ENCODE measurements at places on chromosomes 11 and 22.
A peak's percentile ranks its signal among the peaks of the same experiment; 100 is the strongest.

GRCh38 chr11:71340086-71340606, 87.8 kb upstream of the SHANK2 start:
- DNase-seq: no peak

GRCh38 chr11:129286813-129287212, 88.8 kb upstream of the BARX2 start:
- DNase-seq: no peak

- no peak for DNase-seq
Observed at GRCh38 chr11:119371778-119372182, 9.7 kb downstream of the USP2 start.

GRCh38 chr22:35781898-35782297, 64.2 kb downstream of the APOL5 start:
- no peak for DNase-seq

DNA sequence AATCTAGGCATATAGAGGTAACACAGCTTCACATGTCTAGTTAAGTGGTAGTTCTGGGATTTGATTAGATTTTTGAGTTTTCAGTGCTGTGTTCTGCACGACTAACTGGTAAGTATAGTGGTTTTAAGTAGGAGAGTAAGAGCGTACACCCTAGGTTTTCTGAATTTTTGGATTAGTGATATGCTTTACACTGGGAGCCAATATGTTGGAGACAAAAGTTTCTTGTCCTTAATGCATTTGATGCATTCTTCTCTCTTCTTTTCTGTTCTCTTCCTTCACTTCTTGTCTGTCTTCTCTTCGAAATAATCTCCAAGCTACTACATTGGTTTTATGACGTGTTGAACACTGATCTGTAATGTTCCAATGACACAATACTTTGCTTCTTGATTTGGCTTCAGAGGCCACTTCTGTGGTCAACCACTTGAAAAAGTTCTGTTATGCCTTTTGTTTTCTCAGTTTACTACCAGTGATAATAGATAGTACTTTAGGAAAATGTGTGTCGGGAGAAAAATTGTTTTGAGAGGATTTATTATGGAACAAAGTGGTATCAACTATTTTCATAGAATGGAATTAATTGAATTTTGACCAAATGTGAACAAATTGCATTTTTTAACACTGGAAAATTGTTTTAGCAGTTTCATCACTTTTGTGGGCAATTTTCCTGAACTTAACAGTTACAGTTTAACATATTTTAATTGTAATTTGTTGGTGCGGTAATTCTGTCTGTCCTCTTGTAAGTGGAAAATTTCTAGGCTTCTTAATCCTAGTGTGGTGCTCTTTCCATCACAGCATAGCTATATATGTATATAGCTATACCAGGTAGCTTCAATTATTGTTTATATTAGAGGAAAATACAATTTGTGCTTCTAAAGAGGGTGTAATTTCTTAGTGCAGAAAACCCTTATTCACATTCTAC, 2.6 kb downstream of the PDE3B start:
- peak; percentile 50 for DNase-seq

DNA sequence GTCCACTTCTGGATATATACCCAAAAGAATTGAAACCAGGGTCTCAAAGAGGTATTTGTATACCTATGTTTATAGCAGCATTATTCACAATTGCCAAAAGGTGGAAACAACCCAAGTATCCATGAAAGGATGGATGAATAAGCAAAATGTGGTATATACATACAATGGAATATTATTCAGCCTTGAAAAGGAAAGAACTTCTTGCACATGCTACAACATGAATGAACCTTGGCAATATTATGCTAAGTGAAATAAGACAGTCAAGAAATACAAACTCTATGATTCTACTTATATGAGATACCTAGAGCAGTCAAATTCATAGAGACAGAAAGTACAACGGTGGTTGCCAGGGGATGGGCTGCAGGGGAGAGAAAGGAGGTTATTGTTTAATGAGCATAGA, 21.6 kb upstream of the PAK1 start:
- DNase-seq: no peak

GRCh38 chr11:64690235-64690634, 32.8 kb downstream of the NRXN2 start:
- DNase-seq: no peak

GRCh38 chr11:2942872-2943710, 13.9 kb upstream of the PHLDA2 start:
- DNase-seq: no peak

DNA sequence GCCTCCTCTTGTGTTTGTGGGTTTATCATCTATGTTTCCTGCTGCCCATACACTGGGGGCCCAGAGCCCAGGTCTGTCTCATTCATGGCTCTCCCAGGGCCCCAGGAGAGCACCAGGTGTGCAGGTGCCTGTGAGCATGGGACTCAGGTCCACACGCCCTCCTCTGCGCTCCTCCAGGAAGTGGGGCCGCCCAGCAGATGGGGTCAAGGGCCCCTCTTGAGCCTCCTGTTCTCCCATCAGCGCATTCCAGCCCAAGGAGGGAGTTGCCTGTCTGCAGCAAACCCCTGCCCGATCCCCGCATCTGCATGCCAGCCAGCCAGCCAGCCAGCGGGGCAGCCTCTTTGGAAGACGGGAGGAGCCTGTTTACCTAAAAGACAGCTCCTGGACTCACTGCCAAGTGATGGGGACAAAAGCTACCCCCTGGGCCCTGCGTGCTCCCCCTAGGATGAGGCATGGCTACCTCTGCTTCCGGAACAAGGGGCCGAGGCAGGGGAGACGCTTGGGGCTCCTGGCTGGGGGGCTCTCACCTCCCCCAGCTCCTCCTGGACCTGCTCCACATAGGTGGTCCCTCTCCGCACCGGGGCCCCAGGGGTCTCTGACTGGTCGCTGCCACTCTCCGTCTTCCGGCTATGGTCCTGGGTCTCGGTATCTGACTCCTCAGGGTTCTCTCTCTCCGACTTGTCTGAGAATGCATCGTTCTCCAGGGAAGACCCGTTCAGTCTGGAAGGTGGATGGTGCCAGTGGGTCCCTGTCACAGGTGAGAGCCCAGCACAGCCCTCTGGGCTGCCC, 49.7 kb upstream of the CARS1 start:
- peak; percentile 6 for DNase-seq

GRCh38 chr11:9660886-9661285, 3.0 kb upstream of the SWAP70 start:
- peak; percentile 30 for DNase-seq

GRCh38 chr11:44992774-44993173, 42.1 kb upstream of the TP53I11 start:
- no peak for DNase-seq

DNA sequence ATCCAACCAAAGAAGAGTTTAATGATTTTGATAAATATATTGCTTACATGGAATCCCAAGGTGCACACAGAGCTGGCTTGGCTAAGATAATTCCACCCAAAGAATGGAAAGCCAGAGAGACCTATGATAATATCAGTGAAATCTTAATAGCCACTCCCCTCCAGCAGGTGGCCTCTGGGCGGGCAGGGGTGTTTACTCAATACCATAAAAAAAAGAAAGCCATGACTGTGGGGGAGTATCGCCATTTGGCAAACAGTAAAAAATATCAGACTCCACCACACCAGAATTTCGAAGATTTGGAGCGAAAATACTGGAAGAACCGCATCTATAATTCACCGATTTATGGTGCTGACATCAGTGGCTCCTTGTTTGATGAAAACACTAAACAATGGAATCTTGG, 23.9 kb downstream of the KDM4D start:
- no peak for DNase-seq

DNA sequence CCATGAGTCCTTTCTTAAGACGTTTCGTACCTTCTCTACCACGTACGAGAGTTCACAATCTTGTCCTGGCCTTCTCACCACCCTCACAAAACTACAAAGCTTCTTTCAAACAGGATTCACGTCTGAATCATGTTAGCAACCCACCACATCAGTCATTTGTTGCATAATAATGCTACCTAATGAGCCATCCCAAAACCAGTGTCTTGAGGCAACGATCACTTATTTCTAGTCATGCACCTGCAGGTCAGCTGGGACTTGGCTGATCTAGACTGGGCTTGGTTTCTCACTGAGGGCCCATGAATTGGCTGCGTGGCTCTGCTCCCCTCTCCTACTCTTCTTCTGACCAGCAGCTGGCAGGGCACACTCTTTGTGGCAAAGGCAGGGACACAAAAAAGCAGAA, 28.3 kb downstream of the LARGE1 start:
- no peak for DNase-seq

- no peak for DNase-seq
Observed at GRCh38 chr11:63764340-63764678, 4.3 kb downstream of the ZFTA start.

DNA sequence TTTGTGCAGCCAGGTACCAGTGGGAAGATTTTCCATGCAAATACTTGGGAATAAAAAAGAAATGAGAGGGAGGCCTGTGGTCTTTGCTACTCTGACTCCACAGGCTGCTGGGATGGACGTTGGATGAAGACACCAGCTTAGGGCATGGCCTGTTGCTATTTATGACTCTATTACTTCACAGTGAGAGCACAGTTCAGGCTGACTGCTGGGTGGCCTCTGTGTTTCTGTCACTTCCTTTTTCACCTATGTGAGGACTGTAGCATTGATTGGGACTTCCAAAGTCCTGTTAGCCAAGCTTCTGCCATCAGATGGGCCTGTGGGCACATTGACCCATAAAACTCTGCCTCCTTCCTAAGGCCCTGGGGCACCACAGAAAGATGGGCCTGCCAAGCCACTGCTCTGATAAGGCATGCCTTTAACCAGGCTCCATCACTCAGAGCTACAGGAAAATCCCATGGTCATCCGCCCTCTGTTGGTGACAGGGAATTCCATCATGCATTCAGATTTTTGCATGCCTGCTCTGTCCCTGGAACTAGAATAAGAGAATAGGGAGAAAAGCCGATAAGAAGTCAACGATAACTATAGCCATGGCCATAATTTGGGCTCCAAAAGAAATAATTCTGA, 64.6 kb downstream of the KCNJ1 start:
- DNase-seq: no peak

- peak; percentile 46 for DNase-seq
Observed at GRCh38 chr22:31148953-31149627, 8.8 kb upstream of the PLA2G3 start.

DNA sequence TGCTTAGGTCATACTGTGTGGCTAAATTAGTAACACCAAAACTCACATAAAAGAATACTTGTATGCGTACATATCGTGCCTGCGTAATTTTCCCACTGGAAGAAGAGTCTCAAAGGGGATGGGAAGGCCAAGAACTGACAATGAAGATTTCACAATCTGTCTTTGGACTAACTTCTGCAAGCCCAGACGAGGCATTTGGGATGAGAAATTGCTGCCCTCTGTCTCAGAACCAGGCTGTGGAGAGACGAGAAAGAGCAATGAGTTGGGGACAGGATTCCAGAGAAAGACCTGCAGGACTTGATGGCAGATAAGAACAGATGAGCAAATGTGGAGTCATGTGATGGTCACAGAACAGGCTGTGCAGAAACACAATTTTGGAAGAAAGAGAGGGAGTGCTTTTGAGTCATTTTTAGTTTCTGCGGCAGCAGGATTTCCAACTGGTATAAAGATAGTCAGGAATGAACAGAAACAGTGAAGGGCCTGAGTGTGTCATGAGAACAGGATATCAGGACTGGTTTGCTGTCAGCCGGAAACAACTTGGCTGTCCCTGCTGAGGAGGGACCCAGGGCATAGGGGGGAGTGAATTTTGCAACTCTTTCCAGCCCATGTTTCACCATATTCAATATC, 82.7 kb upstream of the CTSC start:
- DNase-seq: no peak

- no peak for DNase-seq
Observed at GRCh38 chr11:278001-278951, at the start of gene NLRP6. Gene NLRP6 (plus strand): TSS chr11:278407. CDS start chr11:278570, 163 bp downstream.

- peak; percentile 78 for DNase-seq
Observed at GRCh38 chr11:46127150-46127638, 5.9 kb upstream of the PHF21A start.

GRCh38 chr11:68503792-68504191, 43.2 kb downstream of the PPP6R3 start:
- no peak for DNase-seq

DNA sequence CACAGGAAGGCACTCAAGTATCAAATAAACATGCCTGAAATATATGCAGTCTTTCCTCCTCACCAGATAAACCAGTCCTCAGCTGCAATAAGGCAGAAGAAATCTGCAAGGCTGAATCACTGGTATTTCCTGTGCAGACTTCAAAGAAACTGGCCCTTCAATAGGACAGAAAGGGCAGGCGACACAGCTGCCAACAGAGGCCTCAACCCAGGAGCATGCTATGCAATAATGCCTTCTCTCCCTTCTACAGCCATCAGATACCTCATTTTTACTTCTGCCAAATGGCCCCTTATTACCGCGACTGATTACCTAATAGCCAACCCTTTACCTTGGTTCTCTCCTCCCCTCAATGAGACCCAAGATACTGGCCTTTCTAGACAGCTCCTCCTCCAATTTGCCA, 8.0 kb downstream of the NUMA1 start:
- no peak for DNase-seq

GRCh38 chr11:104093426-104094280, 57.2 kb downstream of the DDI1 start:
- DNase-seq: no peak

- DNase-seq: no peak
Observed at GRCh38 chr11:55357560-55358184, 10.1 kb upstream of the OR4A15 start.

DNA sequence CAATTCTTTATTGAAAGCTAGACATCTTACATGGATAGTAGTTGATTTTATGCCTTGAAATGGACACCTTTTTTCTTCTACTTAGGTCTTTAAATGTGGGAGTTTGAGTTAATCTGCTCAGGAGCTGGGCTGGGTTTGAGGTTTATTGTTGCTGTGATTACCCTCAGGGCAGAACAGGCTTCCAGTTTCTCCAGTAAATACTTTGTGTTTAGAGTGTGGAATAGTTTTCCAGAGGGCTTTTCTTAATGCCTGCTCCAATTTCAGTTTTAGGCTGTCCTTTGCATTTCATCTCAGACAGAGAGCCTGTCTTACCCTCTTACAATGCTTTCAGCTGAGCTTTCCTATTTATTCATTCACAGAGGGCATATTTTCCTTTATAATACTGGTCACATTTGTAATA, 69.9 kb upstream of the ADORA2A start:
- no peak for DNase-seq

GRCh38 chr11:13003736-13004493, 5.2 kb upstream of the RASSF10 start:
- DNase-seq: no peak

DNA sequence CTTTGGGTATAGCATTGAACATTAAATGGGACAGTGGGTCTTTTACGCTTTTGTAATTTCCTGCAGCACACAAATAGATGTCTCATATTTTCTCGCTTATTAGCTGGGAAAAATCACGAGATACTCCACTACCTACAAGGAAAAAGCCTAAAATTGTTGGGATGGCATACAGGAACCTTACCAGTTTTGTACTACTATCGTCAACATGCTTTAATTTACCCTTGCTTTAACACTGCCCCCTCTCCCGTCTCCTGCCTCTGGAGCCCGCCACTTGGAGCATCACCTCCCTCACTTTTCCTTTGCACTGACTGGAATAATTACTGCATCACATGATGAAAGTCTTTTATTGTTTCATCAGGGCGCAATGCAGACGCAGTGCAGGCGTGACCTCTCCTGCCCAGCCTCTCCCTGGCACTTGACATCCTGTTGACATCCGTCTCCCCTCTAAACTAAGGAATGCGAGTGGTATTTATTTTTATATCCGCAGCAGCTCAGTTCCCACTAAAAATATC, 1.0 kb upstream of the FNBP4 start:
- peak; percentile 20 for DNase-seq

- no peak for DNase-seq
Observed at GRCh38 chr11:116466191-116466590, 306.6 kb downstream of the BUD13 start.
